AG08396 (cell line): ENCODE measurements at places on chromosomes 5 and 9.

DNA sequence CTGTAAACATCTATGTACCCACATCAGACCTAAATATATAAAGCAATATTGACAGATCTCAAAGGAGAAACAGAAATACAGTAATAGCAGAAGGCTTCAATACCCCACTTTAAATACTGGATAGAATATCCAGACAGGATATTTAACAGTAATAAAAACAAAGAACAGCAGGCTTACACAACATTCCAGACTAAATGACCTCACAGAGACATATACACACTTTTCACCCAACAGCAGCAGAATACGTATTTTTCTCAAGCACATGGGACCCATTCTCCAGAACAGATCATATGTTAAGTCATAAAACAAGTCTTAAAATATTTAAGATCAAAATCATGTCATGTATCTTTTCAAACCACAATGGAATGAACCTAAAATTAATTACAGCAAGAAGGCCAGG lies 76.8 kb downstream of the CAMSAP1 start:
- DNase-seq, result no peak

DNA sequence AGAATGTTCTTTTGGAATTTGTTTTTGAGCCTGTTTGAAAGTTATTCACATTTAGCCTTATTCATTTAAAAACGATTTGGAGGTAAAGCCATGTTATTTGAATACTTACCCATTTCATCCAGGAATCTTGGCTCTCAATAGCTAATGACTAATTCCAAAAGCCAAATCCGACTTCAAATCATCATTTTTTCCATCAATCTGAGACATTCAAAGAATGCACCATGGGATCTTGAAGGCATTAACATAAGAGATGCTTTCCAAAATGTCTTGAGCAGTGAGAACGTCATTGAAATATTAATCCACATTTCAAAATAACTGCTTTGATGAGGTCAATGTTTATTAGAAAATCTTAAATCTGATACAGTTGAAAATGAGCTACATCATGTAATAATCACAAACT lies 617.0 kb upstream of the RORB start:
- no peak for DNase-seq

- DNase-seq, result peak; percentile 2
Measured at GRCh38 chr9:138007918-138008841, 130.6 kb downstream of the CACNA1B start.

DNA sequence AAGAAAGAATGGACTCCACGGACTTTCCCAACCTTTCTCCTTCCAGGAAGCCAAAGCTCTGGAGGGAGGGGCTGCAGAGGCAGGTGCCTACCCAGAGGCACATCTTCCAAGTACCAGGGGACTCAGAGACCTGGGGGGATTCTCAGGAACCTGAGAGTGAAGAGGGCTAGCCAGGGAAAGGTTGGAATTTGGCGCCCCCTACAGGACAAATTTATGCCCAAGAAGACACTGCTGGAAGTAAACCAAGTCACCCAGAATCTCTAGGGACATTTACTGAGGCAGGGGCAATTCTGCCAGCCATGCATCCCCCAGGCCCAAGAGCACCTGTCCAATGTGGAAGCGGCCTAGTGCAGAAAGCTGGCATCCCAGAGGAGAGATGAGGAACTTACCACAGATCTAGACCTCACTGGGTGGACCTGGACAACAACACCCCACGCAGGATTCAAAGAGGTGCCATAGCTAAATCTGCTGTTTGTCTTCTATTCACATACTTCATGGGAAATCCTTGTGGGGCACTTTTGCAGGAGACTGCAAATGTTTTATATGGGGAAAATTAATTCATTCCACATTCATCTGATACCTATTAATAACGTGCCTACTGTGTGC lies 25.9 kb upstream of the IDNK start:
- peak; percentile 26 for DNase-seq

GRCh38 chr5:86979811-86980411 lies 287.8 kb upstream of the RASA1 start:
- peak; percentile 10 for DNase-seq
